ENCODE measurements at places on chromosomes 1 and 21.

DNA sequence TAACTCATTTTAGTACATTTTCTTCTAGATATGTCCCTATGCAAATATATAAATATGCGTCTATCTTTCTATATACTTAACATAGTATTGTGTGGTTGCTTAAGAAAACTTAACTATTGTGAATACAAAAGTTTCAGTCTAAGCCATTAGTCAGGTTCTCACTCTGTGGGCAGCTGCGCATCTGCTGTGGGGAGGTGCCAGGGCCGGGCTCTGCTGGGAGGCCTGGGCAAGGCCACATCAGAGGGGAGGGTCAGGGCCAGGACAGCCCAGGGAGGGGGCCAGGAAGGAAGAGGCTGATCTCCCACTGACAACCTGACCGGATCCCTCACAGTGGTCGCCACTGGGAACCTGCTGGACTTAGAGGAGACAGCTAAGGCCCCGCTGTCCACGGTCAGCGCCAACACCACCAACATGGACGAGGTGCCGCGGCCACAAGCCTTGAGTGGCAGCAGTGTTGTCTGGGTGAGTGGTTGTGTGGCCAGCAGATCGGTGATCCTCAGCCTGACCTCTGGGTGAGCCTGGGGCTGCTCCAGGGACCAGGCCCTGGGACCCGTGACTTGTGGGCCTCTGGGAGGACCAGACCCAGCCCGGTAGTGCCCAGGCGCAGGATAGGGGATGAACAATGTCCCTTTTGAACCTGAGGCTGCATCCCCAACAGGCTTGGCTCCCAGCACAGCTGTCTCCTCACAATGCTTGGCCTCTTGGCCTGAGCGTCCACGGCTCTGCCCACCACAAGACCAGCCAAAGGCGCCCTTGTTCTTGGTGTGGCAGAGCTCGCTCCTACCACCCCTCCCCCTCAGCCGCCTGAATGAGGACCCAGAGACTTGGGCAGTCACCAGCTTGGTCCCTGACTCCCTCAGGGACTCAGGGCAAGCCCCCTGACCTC lies 20.2 kb downstream of the LDLRAP1 start:
- no peak for DNase-seq

- no peak for DNase-seq
Measured at GRCh38 chr1:220924331-220924970, 45.2 kb downstream of the HLX start.

DNA sequence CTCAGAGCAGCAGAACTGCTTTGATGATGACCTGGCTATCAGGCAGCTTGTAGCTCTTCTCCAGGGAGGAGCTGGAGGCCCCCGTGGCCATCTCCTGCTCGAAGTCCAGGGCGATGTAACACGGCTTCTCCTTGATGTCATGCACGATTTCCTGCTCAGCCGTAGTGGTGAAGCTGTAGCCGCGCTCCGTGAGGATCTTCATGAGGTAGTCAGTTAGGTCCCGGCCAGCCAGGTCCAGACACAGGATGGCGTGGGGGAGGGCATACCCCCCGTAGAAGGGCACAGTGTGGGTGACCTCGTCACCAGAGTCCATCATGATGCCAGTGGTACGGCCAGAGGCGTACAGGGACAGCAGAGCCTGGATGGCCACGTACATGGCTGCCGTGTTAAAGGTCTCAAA lies 18.3 kb upstream of the TP53BP2 start:
- DNase-seq, result no peak

GRCh38 chr1:200528858-200529606 lies 91.5 kb downstream of the KIF14 start:
- DNase-seq, result no peak

DNA sequence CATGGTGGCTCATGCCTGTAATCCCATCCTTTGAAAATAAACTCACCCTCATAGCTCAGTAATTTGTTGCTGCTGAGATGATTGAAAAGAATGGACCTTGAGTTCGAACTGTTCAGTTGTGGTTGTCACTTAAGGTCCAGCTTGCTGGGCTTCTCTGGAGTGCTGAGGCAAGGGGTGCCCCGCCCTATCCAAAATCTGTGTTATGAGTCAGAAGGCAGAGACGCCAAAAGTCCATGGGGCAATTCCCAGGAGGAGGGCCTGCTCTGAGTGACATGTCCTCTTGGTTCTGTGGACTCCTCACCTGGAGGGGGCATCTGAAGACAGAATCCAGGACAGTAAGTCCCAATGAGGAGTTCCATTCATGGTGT lies 64.8 kb downstream of the MYOM3 start:
- peak; percentile 33 for DNase-seq

DNA sequence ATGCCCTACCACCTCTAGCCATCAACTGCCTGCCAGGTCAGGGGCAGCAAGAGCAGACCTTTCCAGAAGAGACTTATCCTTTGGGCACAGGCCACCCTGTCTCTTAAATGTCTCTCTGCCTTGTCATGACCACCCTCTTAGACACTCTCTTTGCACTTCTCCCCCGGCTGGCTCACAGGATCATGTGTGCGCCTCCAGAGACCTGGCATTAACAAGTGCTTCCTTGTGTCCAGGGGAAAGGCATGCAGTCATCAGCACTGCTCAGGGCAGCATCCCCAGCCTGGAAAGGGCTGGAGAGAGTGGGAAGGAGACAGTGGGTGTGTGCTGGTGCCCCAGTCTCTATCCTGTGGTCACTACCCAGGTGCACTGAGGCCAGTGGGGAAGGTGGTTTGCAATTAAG lies 85.2 kb upstream of the TLR5 start:
- no peak for DNase-seq

- no peak for DNase-seq
Measured at GRCh38 chr1:170145770-170146676, at the start of gene NTMT2. Gene NTMT2, plus strand, starts transcription at chr1:170145959. Its CDS starts 149 bp downstream, at chr1:170146108.

DNA sequence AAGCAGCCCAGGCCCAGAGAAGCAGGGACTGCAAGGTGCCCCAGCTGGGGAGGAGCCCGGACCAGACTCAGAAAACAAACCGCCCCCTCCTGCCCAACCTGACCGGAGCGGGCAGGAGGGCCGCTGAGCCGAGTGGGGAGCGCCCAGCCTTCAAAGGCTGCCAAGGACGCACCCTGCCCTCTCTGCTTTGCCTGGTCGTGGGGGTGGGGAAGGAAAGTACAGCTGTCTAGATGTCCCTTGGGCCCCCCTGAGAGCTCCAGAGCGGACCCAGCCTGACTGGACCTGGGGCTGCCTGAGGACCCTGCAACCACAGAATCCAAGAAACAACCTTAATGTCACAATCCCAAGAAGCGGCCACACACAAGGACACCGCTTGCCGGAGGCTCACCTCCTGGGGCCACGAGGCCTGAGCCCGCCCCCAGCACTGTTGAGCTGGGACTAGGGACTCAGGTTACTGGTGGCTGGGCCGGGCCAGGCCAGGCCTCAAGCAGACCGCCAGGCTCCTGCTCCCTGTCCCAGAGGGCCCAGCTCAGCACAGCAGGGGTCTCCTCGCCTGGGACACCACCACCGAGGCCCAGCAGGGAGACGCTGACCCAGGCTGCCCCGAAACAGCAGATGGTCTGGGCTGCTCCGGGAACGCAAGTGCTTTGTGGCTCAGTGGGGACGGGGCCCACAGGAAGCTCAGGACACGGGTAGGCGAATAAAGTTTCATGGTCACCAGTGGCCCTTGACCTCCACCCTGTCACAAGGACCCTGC lies 1.4 kb downstream of the DVL1 start:
- DNase-seq, result no peak

DNA sequence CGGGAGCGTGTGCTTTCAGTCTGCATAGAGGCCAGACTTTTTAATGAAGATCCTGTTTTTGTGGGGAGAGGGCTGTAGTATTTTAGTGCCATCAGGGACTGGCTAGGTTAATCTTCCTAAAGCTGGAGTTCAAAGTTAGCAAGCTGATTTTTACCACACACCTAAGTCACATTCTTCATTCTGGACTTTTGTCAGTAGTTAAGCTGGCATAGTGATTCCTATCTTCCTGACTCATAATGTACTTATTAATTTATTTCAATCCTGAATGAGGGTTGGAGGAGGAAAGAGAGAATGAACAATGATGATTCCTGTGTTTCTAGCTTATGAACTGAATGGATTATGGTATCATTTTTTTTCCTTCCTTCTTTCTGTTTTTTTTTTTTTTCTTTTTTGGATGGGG lies 24.9 kb upstream of the ZNF644 start:
- no peak for DNase-seq

GRCh38 chr21:34085129-34085528 lies 11.8 kb downstream of the MRPS6 start:
- no peak for DNase-seq
